ENCODE measurements at places on chromosomes 11 and 22.

GRCh38 chr22:36965696-36966095 is 52.3 kb downstream of the CSF2RB start:
- peak; percentile 68 for DNase-seq

- no peak for DNase-seq
These were observed 19.0 kb upstream of the CCDC134 start for GRCh38 chr22:41781507-41781906.

- DNase-seq, result no peak
These were observed 52.7 kb upstream of the BARX2 start for GRCh38 chr11:129322941-129323340.

DNA sequence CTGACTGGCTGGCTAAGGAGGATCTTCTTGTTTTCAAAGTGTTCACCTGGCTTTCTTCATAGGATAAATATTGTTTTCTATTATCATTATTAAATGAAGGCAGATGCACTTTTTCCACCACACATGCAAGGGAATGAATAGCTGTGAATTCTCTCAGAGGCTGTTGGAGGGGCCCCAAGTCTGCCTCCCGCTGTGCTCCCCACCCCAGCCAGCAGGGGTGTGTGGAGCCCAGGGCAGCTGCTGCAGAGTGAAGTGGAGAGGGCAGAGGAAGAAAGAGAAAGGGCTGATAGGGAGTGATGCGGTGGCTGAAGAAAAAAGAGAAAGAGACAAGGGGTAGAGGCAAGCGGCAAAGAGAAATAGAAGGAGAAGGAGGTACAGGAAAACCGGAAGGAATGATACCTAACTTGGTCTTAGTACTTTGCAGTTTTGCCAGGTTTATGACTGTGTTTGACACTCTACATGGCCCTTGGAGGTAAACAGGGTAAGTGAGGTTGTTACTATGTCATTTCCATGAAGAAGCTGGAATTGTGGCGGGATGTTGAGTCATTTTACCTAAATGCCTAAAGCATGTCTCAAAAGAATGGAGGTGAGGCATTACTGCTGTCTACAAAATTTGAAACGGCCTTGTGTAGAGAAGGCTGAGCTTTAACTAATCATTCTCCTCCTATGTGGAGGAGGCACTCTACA is 145.7 kb upstream of the B3GAT1 start:
- no peak for DNase-seq

DNA sequence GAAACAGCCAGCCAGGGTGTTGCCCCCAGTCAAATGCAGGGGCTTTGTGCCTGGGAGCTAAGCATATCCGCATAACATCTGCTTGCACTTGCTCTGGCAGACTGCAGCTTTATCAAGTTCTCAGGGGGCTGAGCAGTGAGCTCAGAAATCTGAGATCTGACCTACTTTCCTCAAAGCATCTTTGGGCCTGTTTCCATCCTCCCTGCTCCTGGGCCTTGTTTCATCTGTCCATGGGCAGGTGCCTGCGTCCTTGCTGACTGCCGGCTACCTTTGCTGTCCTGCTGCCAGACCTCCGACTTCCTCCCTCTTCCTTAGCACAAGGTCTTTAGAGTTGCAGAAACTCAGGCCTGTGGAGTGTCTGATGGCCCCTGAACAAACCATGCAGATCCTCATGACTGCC is 131.2 kb upstream of the B3GAT1 start:
- no peak for DNase-seq

DNA sequence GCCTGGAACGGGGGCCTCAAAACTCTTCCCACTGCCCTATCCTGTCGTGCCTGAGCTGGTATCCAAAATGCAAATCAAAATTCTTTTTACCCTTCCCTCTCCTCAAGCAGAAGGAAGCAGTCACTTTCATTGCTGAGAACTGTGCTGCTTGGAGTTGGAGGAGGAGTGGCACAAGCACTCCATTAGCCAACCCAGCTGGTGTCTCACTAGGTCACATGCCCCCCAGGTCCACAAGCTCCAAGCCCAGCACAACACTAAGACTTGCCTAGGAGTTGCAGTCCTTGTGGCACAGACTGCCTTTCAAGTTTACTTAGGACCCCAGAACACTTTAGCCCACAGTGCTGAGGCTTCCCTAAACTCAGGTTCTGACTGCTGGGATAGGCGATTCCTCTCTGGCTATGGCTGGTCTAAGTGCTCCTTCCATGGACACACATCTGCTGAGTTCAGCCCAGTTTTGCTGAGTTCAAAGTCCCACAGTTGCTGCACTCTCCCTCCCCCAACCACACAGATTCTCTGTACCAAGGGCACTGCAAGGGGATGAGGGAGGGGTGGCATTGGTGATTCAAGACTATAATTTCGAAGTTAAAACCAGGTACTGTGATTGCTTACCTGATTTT is 68.6 kb downstream of the CHRDL2 start:
- no peak for DNase-seq

GRCh38 chr11:72233773-72234513 is 9.4 kb downstream of the INPPL1 start:
- no peak for DNase-seq

DNA sequence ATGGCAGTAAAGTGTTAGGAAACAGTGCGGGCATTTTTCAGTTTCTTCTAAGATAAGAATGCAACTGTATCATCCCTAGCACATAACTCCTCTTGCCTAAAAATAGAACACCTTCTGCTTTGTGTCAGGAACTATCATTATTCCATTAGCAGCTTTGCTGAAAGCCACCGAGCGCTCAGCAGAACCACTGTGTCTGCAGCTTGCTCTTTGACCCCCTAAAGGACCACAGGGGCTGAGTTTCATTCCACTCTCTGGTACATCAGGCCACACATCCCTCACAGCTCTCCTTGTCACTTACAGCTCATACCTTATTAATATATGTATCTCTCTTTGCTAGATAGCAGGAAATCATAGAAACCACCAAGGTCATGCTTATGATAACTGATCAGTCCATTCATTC is 360.2 kb downstream of the KCNA4 start:
- DNase-seq, result no peak

GRCh38 chr11:13644997-13645687 is 23.3 kb upstream of the FAR1 start:
- DNase-seq, result no peak

DNA sequence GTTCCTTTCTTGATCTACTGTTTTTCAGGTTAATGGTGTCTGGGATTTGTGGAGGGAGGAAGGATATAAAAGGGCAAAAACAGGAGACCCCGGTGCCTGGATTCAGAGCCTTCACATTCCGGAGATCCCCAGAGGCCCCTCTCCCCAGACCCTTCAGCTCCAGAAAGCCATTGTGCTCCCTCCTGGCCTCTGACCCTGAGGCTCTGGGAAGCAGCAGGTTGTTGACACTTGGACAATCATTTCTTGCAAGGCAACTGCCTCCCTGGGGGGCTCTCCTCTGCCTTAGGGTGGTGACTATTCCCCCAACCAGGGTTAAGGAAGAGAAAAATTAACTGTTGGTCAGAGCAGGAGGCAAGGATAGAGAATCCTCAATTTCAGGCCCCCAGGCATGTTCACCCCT is 86.9 kb upstream of the NNMT start:
- DNase-seq, result no peak

GRCh38 chr22:21759093-21759492 is 23.5 kb upstream of the YPEL1 start:
- DNase-seq, result no peak

DNA sequence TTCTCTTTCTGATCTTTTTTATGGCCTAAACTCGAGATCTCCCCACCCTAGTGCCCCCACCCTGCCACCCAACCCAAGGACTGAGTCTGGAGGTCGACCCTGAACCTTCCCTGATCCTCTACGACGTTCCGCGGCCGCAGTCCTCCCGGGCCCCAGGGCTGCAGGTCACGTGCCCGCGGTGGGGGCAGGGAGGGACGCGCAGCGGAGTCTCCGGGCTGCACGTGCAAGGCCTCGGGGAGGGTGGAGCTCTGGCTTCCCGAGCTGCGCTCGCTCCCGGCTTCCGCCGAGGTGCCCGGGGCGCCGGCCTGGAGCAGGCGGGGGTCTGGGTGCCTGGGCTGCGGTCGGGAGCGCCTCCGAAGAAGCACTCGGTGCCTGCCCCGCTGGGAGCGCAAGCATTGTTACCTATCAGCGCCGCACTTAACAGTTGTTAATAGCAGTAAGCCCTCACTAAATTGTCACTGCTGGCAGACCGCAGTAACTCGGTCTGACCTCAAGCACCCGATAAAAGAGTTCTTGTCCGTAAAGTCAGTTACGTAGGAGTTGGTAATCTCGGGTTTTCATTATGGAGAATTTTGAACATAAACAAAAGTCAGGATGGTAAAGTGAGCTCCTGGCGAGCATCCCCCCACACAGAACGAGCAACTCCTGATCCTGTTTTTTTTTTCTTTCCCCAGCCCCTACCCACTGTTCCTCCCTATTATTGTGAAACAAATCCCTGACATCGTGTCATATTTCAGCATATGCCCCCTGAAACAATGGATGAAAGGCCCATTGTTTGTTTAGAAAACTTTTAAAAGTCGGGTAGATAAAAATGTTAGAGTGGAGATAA is 69.7 kb upstream of the EP300 start:
- peak; percentile 92 for DNase-seq

- DNase-seq, result peak; percentile 9
These were observed 23.8 kb downstream of the MICAL3 start for GRCh38 chr22:18000441-18001039.

DNA sequence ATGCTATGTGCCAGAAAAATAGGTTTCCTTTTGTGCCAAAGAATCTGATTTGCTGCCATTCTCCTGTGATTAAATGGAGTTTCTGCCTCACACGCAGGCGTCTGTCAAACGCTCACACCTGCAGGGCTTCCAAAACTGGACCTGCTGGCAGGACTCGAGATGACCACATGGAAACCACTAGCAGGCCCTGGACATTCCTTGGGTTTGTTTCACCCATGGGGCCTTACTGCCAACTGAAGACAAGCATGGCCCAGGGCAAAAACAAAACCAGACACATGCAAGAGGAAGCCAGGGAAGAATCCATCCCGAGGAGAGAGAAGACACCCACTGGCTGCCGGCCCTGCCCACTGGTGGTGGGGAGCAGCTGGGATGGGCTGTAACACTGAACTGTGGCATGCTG is 55.9 kb upstream of the MN1 start:
- no peak for DNase-seq

- no peak for DNase-seq
These were observed 39.6 kb downstream of the BTBD10 start for GRCh38 chr11:13423372-13423771.

Data from suppressor macrophage (primary cell).